CD4-positive, alpha-beta T cell treated with Interleukin-4 for 1 hour (primary cell): ENCODE measurements at places on chromosomes 5 and 9.

DNA sequence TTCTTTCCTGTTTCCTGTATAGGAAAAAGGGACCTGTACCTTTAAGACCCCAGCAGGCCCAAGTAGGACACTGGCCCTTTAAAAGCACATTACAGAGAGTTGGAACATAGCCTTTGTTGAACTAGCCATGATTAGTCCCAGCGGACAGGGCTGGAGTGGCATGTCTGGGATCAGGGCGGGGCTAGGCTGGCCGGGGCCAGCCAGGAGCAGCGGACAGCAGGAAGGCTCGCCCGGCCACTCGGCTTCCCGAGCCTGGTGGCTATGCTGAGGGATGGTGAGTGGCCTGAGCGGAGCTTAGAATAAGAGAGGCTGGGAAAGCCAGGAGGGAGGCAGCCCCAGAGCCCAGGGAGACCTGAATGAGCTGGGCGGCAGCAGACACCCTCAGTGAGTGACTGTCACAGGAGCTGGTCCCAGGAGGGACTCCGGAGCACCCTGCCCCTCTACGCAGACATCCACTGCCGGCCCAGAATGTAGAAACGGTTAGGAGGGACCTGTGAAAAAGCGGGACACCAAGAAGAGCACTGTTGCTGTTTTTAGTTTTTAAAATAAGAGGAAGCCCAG is 92.1 kb downstream of the DAB2IP start:
- no peak for DNase-seq

GRCh38 chr5:115577741-115578140 is 24.5 kb downstream of the TICAM2 start:
- DNase-seq = no peak

DNA sequence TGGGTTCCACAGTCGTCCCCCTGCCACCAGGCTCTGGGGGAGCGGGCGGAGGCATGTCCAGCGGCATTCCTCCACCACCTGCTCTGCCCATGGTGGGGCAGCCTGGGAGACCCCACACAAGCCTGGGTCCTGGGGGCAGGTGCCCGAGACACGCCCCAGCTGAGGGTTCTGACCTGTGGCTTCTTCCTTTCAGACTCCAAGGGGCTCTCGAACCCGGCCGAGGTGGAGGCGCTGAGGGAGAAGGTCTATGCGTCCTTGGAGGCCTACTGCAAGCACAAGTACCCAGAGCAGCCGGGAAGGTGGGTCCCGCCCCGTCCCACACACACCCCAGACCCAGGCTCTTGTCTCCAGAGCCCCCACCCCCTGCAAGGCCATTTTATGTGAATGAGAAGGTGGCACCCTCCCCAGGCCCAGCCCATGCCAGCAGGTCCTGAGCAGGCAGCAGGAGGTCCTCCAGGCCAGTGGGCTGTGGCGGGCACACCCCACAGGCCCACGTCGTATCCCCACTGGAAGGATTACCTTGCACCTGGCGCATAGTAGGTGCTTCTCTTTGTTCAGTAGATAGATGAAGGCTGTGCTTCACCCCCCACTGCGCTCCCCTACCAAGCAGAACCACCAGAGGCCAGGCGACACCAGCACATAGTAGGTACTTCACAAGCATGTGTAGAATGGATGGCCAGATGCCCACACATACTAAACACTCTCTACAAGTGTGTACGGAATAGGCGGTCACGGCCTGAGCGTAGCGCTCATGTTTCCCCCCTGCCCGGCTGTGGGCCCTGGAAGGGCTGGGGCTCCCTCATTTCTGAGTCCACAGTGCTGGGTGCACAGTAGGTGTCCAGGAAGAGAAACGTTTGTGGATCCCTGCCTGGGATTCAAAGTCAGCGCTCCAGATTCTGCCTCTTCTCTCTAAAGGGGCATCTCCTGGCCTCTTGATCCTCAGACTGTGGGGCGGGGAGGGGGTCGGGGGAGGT is 107.9 kb downstream of the RXRA start:
- DNase-seq = no peak

- DNase-seq = no peak
Measured at GRCh38 chr5:170314541-170315095, 17.0 kb upstream of the LCP2 start.
